Astrocyte (in vitro differentiated cells and primary cell): ENCODE measurements at places on chromosomes 16 and 17. TPM values are rescaled to one million over a fixed set of nuclear protein-coding genes. Genes with fewer than 3 reads are reported as not detected.

RFWD3 gene
- total RNA-seq, result 32.2 and 34.3 TPM in 2 replicates

DNAAF8 gene
- 2.7 and 2.9 TPM in 2 replicates for total RNA-seq

- no peak for DNase-seq
Measured at GRCh38 chr17:9001559-9001958, 19.8 kb upstream of the NTN1 start.

CSH2 gene
- 4.3 and 5.8 TPM in 2 replicates for total RNA-seq

DNA sequence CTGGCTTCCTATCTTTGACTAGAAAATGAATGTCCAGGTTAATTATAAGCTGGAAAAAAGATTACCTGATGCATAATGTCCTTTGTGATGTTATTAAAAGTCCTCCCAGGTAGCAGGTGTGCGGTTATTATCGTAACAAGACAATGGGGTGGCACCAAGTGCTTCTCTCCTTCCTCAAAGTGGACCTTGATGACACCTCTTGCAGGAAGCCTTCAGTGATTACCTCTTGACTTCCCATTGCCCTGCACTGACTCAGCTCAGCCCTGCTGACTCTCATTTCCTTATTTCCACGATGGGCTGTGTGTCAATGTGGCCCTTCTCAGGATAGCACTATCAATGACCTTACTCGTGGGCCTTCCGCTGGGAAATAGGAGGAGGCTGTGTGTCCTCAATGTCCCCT lies 477.4 kb upstream of the CCL2 start:
- DNase-seq, result no peak

KRTAP3-3 gene
- total RNA-seq, result not detected in 2 replicates

DNA sequence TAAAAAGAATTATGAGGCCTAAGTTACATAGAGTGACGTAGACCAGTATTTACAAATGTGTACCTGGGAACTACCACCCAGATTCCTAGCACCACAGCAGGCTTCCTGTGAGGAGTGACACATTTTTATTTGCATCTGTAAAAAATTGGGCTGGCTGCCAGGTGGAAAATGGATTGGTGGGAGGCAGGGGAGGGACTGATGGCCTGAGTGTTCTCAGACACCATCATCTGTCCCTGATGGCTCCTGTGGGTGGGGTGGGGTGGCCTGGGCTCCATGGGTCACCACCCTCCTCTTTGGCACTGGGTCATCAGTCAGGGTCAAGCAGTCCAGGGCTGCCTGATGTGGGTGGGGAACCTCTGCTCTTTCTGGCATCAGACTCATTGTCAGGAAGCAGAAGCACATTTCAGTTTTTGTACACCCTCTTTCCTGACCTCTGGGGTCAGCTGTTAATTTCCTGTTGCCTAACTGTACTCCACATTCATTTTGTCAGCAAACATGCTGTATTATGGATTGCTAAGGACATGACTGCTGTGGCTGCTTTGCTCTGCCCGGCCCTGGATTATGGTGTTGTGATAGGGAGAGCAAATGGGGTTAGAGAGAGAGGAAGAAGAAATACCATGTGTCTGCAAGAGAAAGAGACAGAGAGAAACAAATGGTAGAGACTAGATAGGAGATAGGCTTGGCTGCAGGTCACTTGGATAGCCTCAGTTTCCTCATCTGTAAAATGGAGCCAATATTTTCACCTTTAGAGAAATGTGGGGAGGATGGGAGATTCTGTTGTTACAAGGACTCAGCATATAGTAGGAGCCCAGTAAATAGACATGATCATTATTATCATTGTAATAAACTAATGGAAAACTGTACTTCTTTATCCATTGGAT lies 11.6 kb upstream of the MFAP4 start:
- no peak for DNase-seq
